ENCODE measurements at places on chromosomes 2 and 18.

- DNase-seq = no peak
Measured at GRCh38 chr2:64652231-64653108, 1.2 kb downstream of the SERTAD2 start.

- DNase-seq = no peak
Measured at GRCh38 chr2:11672407-11672806, 2.4 kb upstream of the NTSR2 start.

GRCh38 chr2:174697255-174697654 is 67.0 kb downstream of the CHRNA1 start:
- DNase-seq = peak; percentile 45

- DNase-seq = no peak
Measured at GRCh38 chr2:177629357-177630024, 236.9 kb downstream of the AGPS start.

- peak; percentile 41 for DNase-seq
Measured at GRCh38 chr2:191109888-191110287, 40.9 kb downstream of the STAT4 start.

- no peak for DNase-seq
Measured at GRCh38 chr2:20224716-20225293, at the start of gene SDC1. TSS of gene SDC1 (minus strand) at chr2:20225130. CDS start at chr2:20224867, 263 bp downstream.

- no peak for DNase-seq
Measured at GRCh38 chr2:165147186-165148045, 56.4 kb downstream of the SCN3A start.

GRCh38 chr18:48000701-48001100 is 70.2 kb upstream of the SMAD2 start:
- DNase-seq = no peak

DNA sequence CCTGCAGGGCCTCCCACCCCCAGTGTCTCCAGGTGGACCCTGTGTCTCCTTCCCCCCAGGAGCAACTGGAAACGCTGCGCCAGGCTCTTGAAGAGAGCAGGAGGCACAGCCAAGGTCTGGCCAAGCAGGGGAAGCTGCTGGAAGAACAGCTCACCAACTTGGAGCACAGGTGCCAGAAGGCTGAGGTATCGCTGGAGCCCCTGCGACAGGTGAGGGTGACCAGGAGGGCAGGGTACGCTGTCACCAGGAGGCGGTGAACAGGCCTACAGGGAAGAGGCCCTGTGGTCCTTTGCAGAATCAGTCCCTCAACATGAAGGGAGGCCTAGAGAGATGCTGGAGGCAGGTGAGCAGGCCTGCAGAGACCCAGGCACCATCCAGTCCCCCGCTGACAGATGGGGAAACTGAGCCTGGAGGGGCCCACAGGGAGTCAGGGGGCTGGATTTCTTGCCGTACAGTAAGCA is 15.6 kb upstream of the SNED1 start:
- DNase-seq = no peak

DNA sequence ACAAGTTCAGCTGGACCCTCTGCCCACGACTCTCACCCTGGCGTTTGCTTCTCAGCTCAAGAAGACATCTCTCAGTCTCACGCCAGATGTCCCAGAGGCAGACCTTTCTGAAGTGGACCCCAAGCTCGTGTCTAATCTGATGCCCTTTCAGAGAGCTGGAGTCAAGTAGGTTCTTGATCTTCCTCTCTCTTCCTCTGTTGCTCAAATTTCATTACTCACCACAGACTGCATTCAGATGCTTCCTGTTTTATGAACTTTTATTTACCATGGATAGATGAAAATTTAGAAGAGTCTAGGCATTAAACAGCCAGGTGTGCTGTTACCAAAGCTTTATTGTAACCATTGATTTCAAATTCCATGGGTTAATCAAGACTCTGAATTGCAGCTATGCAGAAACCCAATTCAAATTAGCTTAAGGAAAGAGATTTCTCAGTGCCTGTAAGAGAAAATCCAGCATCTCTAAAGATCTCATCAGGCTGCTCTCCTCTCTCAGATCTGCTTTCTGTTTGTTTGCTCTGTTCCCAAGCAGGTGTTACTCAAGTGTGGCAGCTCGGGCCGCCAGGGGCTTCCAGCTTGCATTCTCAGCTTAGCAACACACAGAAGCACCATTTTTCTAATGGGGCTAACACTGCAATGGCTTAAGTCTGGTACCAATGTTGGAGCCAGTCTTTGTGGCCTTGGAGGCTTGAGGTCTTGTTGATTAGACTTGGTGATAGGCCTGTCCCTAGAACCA is 16.5 kb downstream of the SMARCAL1 start:
- DNase-seq = no peak

- DNase-seq = no peak
Measured at GRCh38 chr2:74146929-74147726, 584 bp downstream of the BOLA3 start.
